Nephron progenitor cell (in vitro differentiated cells): ENCODE measurements at places on chromosomes 3 and 15.
A peak's percentile ranks its signal among the peaks of the same experiment; 100 is the strongest.

GRCh38 chr3:45639044-45639392, 44.5 kb downstream of the LIMD1 start:
- H3K36me3 ChIP-seq = peaks cover 25% of the 10 kb centered on the region
- H3K4me1 ChIP-seq = peaks cover 34% of the 10 kb centered on the region
- H3K27ac ChIP-seq = no peak overlapping the region
- DNase-seq = no peak

GRCh38 chr15:42163947-42164550, 7.6 kb upstream of the PLA2G4F start:
- H3K27me3 ChIP-seq = no peaks in the 10 kb centered on the region
- H3K36me3 ChIP-seq = peaks cover 67% of the 10 kb centered on the region
- no peak overlapping the region for H3K4me3 ChIP-seq
- H3K27ac ChIP-seq = no peak overlapping the region
- no peak for DNase-seq
- no peaks in the 10 kb centered on the region for H3K4me1 ChIP-seq

DNA sequence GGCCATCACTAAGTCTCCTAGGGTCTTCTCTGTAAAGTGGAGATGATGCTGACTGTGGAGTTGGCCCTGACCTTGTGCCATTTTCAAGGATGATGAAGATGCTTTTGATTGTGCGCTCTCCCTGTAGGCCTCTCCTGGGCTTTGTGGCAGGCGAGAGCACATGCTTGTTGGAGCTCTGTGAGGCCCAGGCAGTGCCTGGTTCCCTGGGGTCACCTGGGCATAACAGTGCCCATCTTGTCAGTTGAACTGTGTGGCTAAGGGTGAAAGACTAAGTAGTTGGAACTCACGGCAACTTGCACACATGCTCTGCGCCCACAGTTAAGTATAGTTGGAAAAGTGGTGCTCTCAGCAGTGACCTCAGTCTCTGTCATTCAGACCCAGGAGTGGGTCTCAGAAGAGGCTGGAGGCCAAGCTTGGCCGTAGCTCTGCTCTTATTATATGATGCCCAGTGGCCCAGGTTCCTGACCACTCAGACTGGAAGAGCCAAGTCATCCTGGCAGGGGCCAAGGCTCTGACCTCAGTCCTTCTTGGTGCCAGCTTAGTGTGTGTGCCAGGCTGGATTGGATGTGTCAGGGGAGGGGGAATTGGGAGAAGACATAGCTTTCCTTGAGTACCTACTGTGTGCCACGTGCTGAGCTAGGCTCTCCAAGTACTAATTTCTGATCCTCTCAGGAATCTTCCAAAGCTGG, 154.6 kb downstream of the EEFSEC start:
- no peaks in the 10 kb centered on the region for H3K4me1 ChIP-seq
- no peak overlapping the region for H3K27ac ChIP-seq
- peaks cover 10% of the 10 kb centered on the region for H3K36me3 ChIP-seq
- DNase-seq = no peak
- H3K27me3 ChIP-seq = peaks cover 14% of the 10 kb centered on the region

DNA sequence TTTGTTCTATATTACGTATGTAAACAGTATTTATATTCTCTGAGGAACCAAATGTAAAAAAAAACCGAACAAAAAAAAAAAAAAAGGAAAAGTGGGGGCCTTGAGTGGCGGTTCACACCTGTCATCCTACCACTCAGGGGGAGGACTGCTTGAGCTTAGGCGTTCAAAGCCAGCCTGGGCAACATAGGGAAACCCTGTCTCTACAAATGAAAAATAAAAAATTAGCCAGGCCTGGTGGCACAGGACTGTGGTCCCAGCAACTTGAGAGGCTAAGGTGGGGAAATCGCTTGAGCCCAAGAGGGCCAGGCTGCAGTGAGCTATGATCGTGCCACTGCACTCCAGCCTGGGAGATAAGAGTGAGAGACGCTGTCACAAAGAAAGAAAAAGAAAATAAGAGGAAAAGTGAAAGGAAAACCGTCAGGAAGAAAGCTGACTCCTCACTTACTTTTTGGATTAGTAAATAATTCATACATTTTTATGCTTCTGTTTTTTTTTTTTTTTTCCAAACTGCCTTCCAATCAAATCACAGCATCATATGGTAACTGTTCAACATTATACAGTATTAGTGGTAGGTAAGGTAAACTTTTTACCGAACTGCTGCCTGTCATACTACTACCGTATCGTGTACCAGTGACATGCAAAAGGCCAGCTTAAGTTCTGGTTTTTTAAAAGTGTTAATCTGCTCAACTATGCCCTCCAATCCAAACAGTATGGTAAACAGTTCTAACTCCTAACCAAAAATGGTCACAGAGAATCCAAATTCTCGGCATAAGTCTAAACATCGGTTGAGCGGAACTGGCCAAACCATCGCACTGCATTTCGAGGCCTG, 1.2 kb downstream of the PHC3 start:
- peaks cover 27% of the 10 kb centered on the region for H3K36me3 ChIP-seq
- no peak for DNase-seq
- peak overlapping the region; percentile 96 for H3K27ac ChIP-seq
- H3K4me3 ChIP-seq = peak overlapping the region; percentile 99
- H3K27me3 ChIP-seq = no peaks in the 10 kb centered on the region

DNA sequence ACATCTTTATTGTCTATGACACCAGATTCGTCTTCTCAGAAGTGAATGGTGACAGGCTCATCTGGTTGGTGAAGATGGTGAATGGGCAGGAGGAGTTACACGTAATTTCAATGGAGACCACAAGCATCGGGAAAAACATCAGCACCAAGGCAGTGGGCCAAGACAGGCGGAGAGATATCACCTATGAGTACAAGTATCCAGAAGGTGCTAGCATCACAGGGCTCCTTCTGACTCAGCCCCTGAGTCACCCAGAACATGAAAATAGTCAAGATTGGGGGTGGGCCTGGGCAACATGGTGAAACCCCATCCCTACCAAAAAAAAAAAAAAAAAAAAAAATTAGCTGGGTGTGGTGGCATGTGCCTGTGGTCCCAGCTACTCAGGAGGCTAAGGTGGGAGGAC, 32.6 kb downstream of the TGM4 start:
- H3K4me3 ChIP-seq = no peak overlapping the region
- H3K27me3 ChIP-seq = peaks cover 10% of the 10 kb centered on the region
- H3K36me3 ChIP-seq = no peaks in the 10 kb centered on the region

GRCh38 chr15:70437882-70438451, 325.4 kb downstream of the UACA start:
- DNase-seq = no peak
- peaks cover 52% of the 10 kb centered on the region for H3K4me1 ChIP-seq
- no peak overlapping the region for H3K27ac ChIP-seq
- no peak overlapping the region for H3K4me3 ChIP-seq

- no peak for DNase-seq
- H3K4me1 ChIP-seq = peaks cover 26% of the 10 kb centered on the region
- peaks cover 12% of the 10 kb centered on the region for H3K36me3 ChIP-seq
- no peaks in the 10 kb centered on the region for H3K27me3 ChIP-seq
- no peak overlapping the region for H3K27ac ChIP-seq
- no peak overlapping the region for H3K4me3 ChIP-seq
Measured at GRCh38 chr3:127700406-127700805, 27.7 kb downstream of the ABTB1 start.

GRCh38 chr3:8599146-8599545, 45.5 kb downstream of the SSUH2 start:
- peaks cover 16% of the 10 kb centered on the region for H3K4me1 ChIP-seq
- peaks cover 3% of the 10 kb centered on the region for H3K27me3 ChIP-seq
- H3K4me3 ChIP-seq = no peak overlapping the region
- no peak overlapping the region for H3K27ac ChIP-seq
- DNase-seq = no peak

- peaks cover 50% of the 10 kb centered on the region for H3K27me3 ChIP-seq
- peak within 1 kb of the TSS; percentile 50 for H3K27ac ChIP-seq
- no peaks in the 10 kb centered on the region for H3K36me3 ChIP-seq
- peak within 1 kb of the TSS; percentile 84 for H3K4me3 ChIP-seq
Measured at GRCh38 chr3:126180477-126181397, at the start of gene ALDH1L1. ALDH1L1 (minus strand) TSS chr3:126180586; CDS start chr3:126160979, 19,607 bp downstream.

GRCh38 chr3:129352045-129352444, 73.4 kb downstream of the HMCES start:
- peak overlapping the region; percentile 54 for H3K4me3 ChIP-seq
- no peak for DNase-seq
- H3K4me1 ChIP-seq = peaks cover 57% of the 10 kb centered on the region
- H3K27ac ChIP-seq = no peak overlapping the region
- H3K36me3 ChIP-seq = no peaks in the 10 kb centered on the region

- H3K36me3 ChIP-seq = no peaks in the 10 kb centered on the region
- peaks cover 60% of the 10 kb centered on the region for H3K4me1 ChIP-seq
- H3K27me3 ChIP-seq = peaks cover 5% of the 10 kb centered on the region
- no peak for DNase-seq
Measured at GRCh38 chr3:139771331-139771730, 93.6 kb upstream of the NMNAT3 start.

GRCh38 chr15:101001796-101002195, 82.6 kb downstream of the LRRK1 start:
- peaks cover 18% of the 10 kb centered on the region for H3K27me3 ChIP-seq
- H3K27ac ChIP-seq = no peak overlapping the region
- H3K4me3 ChIP-seq = no peak overlapping the region
- H3K4me1 ChIP-seq = peaks cover 12% of the 10 kb centered on the region
- DNase-seq = no peak

DNA sequence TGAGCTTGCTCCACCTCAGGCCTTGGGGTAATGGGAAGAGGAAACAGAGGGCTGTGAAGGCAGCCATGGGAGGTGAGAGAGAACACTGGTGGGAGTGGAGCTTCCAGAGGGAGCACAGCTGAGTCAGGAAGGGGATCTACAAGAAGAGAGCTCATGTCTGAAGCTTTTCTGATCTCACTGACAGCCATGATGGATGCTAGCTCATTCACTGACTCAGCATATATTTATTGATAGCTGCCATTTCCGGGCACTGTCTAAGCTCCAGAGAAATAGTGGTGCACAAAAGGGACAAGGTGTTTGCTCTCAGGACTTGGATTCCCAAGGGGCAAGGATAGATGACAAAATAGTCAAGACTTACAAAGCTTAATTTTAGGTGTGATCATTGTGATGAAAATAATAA, 218.8 kb downstream of the CLSTN2 start:
- peaks cover 6% of the 10 kb centered on the region for H3K4me1 ChIP-seq
- H3K4me3 ChIP-seq = no peak overlapping the region
- no peak overlapping the region for H3K27ac ChIP-seq
- no peak for DNase-seq

- no peaks in the 10 kb centered on the region for H3K27me3 ChIP-seq
- H3K4me3 ChIP-seq = no peak overlapping the region
- H3K4me1 ChIP-seq = no peaks in the 10 kb centered on the region
Measured at GRCh38 chr3:153070511-153070868, 91.5 kb upstream of the RAP2B start.

- no peak overlapping the region for H3K27ac ChIP-seq
- H3K36me3 ChIP-seq = peaks cover 12% of the 10 kb centered on the region
- no peak overlapping the region for H3K4me3 ChIP-seq
- DNase-seq = no peak
- H3K4me1 ChIP-seq = peaks cover 18% of the 10 kb centered on the region
Measured at GRCh38 chr15:57741089-57741488, 34.6 kb downstream of the POLR2M start.

GRCh38 chr3:180265551-180265950, 228.8 kb upstream of the PEX5L start:
- H3K36me3 ChIP-seq = peaks cover 3% of the 10 kb centered on the region
- no peak for DNase-seq
- no peak overlapping the region for H3K4me3 ChIP-seq
- H3K27ac ChIP-seq = no peak overlapping the region

DNA sequence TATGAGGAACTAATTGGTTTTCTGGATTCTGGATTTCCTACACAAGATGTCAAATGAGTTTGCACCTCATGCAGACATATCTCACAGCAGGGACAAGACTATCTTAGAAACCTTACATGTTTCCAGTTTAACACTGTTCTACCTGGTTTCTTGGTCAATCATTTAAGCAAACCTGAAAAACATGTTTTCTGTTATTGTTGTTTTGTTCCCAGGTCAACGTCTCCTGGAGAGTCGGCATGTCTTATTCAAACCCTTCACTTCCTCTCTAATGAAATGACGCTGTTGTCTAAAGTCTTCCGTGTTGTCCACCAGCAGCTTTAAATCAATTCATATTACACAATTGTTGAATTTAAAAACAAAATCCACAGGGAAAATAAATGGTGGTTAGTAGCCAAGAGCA, 150.9 kb downstream of the CNTN3 start:
- no peak overlapping the region for H3K27ac ChIP-seq
- H3K36me3 ChIP-seq = no peaks in the 10 kb centered on the region
- no peak overlapping the region for H3K4me3 ChIP-seq
- no peaks in the 10 kb centered on the region for H3K27me3 ChIP-seq
- DNase-seq = no peak
- peaks cover 15% of the 10 kb centered on the region for H3K4me1 ChIP-seq

DNA sequence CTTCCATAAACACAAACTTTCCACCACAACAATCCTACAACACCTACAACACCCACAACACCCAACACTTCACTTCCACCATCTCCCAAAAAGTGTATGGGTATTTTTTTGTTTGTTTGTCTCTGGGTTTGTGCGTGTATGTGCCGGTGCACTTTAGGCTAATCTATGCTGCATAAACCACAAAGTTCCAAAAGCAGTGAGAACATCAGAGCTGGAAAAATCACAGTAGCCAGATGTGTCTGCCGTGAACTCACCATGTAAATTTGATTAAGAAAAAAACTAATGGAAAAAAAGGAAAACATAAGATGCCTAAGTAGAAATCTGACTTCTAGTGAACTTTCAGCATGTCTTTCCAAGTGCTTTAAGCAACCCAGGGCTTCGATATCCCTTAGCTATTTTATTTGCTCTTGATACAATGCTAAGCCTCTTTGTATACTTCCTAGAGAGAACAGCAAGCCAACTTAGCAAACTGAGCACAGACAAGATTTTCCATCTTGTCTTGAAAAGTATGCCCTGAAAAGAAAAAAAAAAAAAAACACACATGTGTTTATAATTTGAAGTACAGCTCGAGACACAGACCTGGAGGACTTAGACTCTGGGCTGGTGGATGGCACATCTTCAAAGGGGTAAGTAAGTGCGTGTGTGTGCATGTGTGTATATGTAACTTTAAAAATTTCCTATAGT, 91.4 kb downstream of the WWTR1 start:
- H3K36me3 ChIP-seq = peaks cover 28% of the 10 kb centered on the region
- no peak overlapping the region for H3K4me3 ChIP-seq
- no peak for DNase-seq
- H3K4me1 ChIP-seq = peaks cover 41% of the 10 kb centered on the region
- H3K27ac ChIP-seq = peak overlapping the region; percentile 96
